Esophagus squamous epithelium (tissue), 5 donors: ENCODE measurements at places on chromosomes 16 and 17. TPM values are rescaled to one million over a fixed set of nuclear protein-coding genes. Genes with fewer than 3 reads are reported as not detected.

DNA sequence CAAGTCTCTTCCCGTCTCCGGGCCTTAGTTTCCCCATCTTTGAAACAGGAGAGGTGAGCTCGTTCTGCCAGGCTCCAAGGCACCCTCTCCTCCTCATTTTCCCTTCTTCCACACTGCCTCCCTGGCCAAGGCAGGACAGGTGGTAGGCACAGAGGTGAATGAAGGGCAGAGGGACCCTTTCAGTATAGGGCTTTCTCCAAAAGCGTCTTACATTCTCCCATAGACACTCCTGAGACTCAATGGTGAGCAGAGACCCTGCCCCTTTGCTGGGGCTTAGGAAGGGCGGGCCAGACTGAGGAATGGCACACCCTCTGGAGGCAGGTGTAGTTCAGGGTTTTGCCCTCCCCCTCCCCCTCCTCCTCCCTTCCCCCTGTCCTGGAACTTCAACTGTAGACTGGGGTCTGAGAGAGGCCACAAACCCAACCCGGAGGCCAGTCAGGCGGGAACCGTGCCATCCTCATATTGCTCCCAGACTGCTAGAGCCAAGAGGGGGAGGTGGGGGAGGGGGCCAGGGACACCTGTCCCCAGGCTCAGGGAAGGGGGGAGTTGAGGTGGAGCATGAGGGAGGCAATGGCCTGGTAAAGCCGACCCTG is 1.9 kb downstream of the PLEKHH3 start:
- peak overlapping the region; percentile 97 for H3K4me3 ChIP-seq
- H3K36me3 ChIP-seq = peaks cover 42% of the 10 kb centered on the region
- DNase-seq = no peak

GRCh38 chr17:71360301-71360700 is 760.5 kb upstream of the SOX9 start:
- H3K27me3 ChIP-seq = no peaks in the 10 kb centered on the region
- H3K4me3 ChIP-seq = no peak overlapping the region
- H3K27ac ChIP-seq = no peak overlapping the region
- no peaks in the 10 kb centered on the region for H3K4me1 ChIP-seq

The SLC16A11 gene
- 2.1 TPM for total RNA-seq

The CSF3 gene
- total RNA-seq = not detected

The CDH13 gene
- total RNA-seq = 19.3 TPM

- H3K4me3 ChIP-seq = no peak overlapping the region
- H3K27ac ChIP-seq = no peak overlapping the region
- H3K4me1 ChIP-seq = no peaks in the 10 kb centered on the region
- H3K36me3 ChIP-seq = peaks cover 37% of the 10 kb centered on the region
- DNase-seq = no peak
Observed at GRCh38 chr17:69525920-69526841, 111.7 kb downstream of the MAP2K6 start.

GRCh38 chr16:11306381-11306780 is 25.3 kb upstream of the PRM1 start:
- H3K27ac ChIP-seq = no peak overlapping the region
- H3K27me3 ChIP-seq = no peaks in the 10 kb centered on the region
- no peak overlapping the region for H3K4me3 ChIP-seq
- no peaks in the 10 kb centered on the region for H3K36me3 ChIP-seq

DNA sequence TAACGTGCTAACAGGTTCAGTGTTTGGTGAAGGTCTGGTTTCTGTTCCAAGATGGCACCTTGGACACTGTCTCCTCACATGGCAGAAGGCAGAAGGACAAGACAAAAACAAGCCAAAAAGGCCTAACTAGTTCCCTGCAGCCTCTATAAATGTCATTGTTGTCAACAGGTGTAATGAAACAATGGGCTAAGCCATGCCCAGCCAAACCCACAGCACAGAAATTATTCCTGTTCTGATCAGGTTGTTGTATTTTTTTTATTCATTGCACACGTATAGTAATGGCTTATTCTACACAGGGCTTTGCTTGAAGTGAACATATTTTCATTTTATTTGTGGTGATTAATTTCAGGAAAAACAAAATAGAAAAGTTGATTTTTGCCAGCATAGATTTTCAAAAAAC is 16.1 kb upstream of the NUP93 start:
- no peak for DNase-seq
- no peak overlapping the region for H3K4me3 ChIP-seq
- no peak overlapping the region for H3K27ac ChIP-seq
- no peaks in the 10 kb centered on the region for H3K27me3 ChIP-seq

- H3K4me3 ChIP-seq = no peak overlapping the region
- H3K4me1 ChIP-seq = peaks cover 24% of the 10 kb centered on the region
- DNase-seq = no peak
Observed at GRCh38 chr16:1335211-1335971, 1.9 kb downstream of the BAIAP3 start.

- peak overlapping the region; percentile 51 for H3K4me3 ChIP-seq
- H3K4me1 ChIP-seq = peaks cover 88% of the 10 kb centered on the region
- no peaks in the 10 kb centered on the region for H3K36me3 ChIP-seq
- DNase-seq = no peak
- no peaks in the 10 kb centered on the region for H3K27me3 ChIP-seq
Observed at GRCh38 chr17:29590411-29591145, 1.1 kb upstream of the GIT1 start.

The GUCY2D gene
- total RNA-seq = not detected

DNA sequence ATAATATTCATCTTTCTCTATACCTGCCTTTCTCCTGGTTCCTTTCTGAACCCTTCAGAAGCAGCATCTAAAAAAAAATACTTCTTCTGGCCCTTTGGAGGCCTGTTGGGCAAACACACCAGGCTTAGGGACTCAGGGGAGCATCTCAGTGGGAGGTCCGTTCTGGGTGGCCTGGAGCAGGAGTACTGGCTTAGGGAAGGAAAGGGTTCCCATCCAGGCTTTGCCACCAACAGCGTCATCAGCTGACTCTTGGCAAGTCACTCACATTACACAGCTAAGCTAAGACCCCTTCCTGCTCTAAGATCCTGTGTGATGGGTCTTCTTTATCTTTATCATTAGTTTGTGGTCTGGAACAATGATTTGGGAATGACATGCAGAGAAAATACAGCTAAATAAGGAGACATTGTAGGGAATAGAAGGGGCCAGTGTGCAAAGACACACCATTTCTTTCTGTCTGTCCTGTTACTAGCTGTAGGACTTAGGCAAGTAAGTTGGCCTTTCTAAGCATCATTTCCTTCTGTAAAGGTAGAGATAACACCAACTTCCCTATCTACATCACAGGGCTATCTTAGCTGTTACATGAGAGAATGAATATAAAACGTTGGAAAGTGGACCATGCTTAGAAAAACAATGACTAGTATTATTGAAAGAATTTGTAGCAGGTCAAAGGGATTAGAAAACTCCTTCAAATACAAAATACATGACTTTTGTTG is 9.9 kb downstream of the PCTP start:
- no peak for DNase-seq
- no peaks in the 10 kb centered on the region for H3K27me3 ChIP-seq
- H3K27ac ChIP-seq = no peak overlapping the region
- no peaks in the 10 kb centered on the region for H3K4me1 ChIP-seq
- no peak overlapping the region for H3K4me3 ChIP-seq
- H3K36me3 ChIP-seq = no peaks in the 10 kb centered on the region

The TRPV2 gene
- 3.2 TPM for total RNA-seq

GRCh38 chr17:63516910-63517824 is 6.0 kb upstream of the KCNH6 start:
- H3K27ac ChIP-seq = no peak overlapping the region
- DNase-seq = no peak
- no peaks in the 10 kb centered on the region for H3K36me3 ChIP-seq
- H3K4me3 ChIP-seq = no peak overlapping the region
- H3K4me1 ChIP-seq = no peaks in the 10 kb centered on the region

GRCh38 chr17:34502426-34502825 is 77.0 kb upstream of the TMEM132E start:
- H3K4me3 ChIP-seq = no peak overlapping the region
- no peak for DNase-seq
- no peaks in the 10 kb centered on the region for H3K27me3 ChIP-seq
- H3K4me1 ChIP-seq = no peaks in the 10 kb centered on the region

DNA sequence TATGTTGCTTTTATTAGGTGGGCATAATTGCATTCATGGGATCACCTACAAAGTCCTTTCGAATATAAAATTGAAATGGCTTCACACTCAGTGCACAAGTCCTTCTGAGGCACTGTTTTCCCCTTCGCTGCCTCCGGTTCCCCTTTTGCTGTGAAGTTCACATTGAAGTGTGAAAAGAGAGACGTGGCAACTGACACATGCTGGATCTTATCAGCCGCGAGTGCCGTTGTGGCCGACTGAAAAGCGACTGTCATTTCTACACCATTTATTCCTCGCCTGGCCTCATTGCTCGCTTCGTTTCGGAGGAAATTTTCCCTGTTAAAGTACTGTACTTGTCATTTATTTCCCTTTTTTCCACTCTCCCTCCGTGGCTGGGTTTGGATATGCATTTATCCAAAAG is 423.5 kb downstream of the MAF start:
- H3K36me3 ChIP-seq = no peaks in the 10 kb centered on the region
- DNase-seq = no peak
- H3K4me3 ChIP-seq = no peak overlapping the region
- no peaks in the 10 kb centered on the region for H3K4me1 ChIP-seq

DNA sequence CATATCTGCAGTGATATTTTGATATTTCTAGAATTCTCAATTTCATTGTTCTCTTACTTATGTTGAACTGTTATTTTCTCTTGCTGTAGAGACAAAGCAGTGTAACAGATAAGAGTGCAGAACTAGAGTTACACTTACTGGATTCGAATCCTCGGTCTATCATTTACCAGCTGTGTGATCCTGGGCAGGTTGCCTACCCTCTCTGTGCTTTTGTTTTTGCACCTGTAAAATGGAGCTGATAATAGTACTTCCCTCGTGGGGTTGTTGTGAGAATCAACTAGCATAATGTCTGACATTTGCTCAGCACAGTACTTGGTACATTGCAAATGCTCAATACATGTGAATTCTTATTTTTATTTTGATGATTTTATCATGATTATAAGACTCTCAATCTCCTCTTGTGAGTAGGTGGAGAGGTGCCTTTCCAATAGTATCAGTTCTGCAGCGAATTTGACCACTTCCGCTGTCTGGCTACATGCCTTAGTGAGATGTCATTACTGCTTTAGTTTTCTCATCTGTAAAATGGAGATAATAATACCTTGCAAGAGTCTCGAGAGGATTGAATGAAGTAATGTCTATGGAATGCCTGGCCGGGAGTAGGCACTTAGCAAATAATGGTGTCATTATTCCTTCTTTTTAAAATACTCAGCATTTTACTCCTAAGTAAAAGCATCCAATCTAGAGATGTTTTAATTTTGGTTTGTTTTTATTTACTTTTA is 312.2 kb upstream of the MAF start:
- no peaks in the 10 kb centered on the region for H3K36me3 ChIP-seq
- DNase-seq = no peak
- peaks cover 25% of the 10 kb centered on the region for H3K4me1 ChIP-seq

The BRD7 gene
- total RNA-seq = 81.9 TPM

The PSMB10 gene
- total RNA-seq = 20.7 TPM

The CDYL2 gene
- total RNA-seq = 4.8 TPM

DNA sequence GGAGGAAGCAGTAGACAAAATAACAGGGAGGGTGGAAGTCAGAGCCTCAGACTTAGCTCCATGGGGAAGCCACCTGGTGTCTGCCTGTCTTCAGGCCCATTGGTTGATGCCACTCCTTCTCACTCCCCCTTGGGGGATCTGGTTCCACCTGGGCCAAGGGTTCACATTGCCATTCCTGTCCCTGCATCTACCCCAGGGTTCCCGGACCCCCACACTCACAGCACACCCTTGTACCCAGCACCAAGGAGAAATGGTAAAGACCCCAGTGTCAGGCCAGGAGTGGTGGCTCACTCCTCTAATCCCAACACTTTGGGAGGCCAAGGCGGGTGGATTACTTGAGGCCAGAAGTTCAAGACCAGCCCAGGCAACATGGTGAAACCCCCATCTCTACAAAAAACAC is 1.0 kb upstream of the CA7 start:
- H3K27me3 ChIP-seq = peaks cover 52% of the 10 kb centered on the region
- no peak overlapping the region for H3K27ac ChIP-seq
- no peaks in the 10 kb centered on the region for H3K36me3 ChIP-seq
- no peak overlapping the region for H3K4me3 ChIP-seq

- H3K4me3 ChIP-seq = no peak overlapping the region
- no peak for DNase-seq
- H3K27ac ChIP-seq = no peak overlapping the region
- H3K36me3 ChIP-seq = no peaks in the 10 kb centered on the region
Observed at GRCh38 chr17:34414339-34414738, 51.3 kb upstream of the CCL1 start.

DNA sequence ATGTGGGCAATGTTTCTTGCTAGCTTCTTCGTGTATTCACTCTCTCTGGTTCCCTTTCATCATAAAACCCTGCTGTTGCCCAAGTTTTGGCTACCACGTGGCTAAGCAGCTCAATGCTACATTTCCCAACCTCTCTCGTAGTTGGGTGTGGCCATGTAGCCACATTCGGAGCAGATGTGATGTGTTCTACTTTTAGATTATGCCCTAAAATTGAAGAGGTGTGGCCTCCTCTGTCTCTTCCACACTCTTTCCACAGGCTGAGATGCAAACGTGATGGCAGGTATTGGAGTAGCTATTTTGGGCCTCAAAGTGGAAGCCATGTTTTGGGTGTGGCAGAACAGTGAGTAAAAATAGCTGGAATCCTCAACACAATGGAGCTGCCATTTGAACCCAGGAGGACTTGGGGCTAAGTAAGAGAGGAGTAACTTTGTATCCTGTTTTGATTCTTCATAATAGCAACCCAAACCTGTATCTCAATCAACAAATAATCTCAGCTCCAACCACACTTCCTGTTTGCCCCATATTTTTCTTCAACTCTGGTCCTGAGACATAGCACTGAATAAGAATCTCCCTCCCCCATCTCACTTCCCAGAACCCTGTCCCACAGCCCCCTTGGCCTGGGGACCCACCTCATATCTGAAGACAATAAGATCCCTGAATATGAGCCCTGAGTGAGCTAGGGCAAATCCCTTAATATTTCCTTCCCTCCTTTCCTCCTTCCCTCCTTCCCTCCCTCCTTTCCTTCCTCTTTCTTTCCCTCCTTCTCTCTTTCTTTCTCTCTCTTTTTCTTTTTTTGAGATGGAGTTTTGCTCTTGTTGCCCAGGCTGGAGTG is 4.0 kb downstream of the NUPR1 start:
- H3K4me3 ChIP-seq = peak overlapping the region; percentile 12
- no peaks in the 10 kb centered on the region for H3K36me3 ChIP-seq
- no peaks in the 10 kb centered on the region for H3K27me3 ChIP-seq
- DNase-seq = no peak
- H3K27ac ChIP-seq = peak overlapping the region; percentile 82

- no peaks in the 10 kb centered on the region for H3K36me3 ChIP-seq
- H3K4me1 ChIP-seq = no peaks in the 10 kb centered on the region
- H3K4me3 ChIP-seq = no peak overlapping the region
- no peak for DNase-seq
- no peaks in the 10 kb centered on the region for H3K27me3 ChIP-seq
- H3K27ac ChIP-seq = no peak overlapping the region
Observed at GRCh38 chr16:21639493-21639892, 12.9 kb downstream of the IGSF6 start.

GRCh38 chr17:55722742-55723487 is at the start of gene TMEM100:
Gene TMEM100, minus strand, starts transcription at chr17:55722864. Its CDS starts 1,794 bp downstream, at chr17:55721070.
- H3K36me3 ChIP-seq = no peaks in the 10 kb centered on the region
- H3K27ac ChIP-seq = peak within 1 kb of the TSS; percentile 81
- no peaks in the 10 kb centered on the region for H3K27me3 ChIP-seq
- peak within 1 kb of the TSS; percentile 53 for H3K4me3 ChIP-seq
- H3K4me1 ChIP-seq = peaks cover 4% of the 10 kb centered on the region
- no peak for DNase-seq

- DNase-seq = no peak
- H3K36me3 ChIP-seq = no peaks in the 10 kb centered on the region
- H3K27ac ChIP-seq = no peak overlapping the region
- no peaks in the 10 kb centered on the region for H3K4me1 ChIP-seq
- no peak overlapping the region for H3K4me3 ChIP-seq
Observed at GRCh38 chr16:27920391-27920891, 143.1 kb downstream of the GSG1L start.

The SSH2 gene
- 10.8 TPM for total RNA-seq

The ABI3 gene
- total RNA-seq = 1.5 TPM
